ENCODE measurements at places on chromosomes 4 and X.

- no peak for DNase-seq
These were observed 63.5 kb downstream of the ENPP6 start for GRCh38 chr4:184154199-184154598.

DNA sequence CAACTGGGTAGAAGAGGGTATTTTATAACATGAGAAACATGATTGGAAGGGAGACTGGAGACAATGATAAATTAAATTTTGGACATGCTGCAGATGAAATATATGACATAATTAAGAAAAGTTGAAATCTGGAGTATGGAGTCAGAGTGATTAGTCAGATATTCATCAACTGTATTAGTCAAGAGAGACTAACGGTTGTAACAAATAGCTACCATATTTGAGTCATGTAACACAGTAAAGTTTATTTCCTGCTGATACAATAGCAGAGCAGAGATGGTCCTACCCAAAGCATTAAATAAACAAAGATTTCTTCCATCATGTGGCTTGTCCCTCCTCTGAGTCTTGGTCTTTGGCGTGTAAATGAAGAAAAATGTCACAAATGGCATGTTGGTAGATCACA lies 321.3 kb downstream of the GALNTL6 start:
- no peak for DNase-seq

- DNase-seq = no peak
These were observed 16.3 kb downstream of the RNF128 start for GRCh38 chrX:106742805-106743204.

DNA sequence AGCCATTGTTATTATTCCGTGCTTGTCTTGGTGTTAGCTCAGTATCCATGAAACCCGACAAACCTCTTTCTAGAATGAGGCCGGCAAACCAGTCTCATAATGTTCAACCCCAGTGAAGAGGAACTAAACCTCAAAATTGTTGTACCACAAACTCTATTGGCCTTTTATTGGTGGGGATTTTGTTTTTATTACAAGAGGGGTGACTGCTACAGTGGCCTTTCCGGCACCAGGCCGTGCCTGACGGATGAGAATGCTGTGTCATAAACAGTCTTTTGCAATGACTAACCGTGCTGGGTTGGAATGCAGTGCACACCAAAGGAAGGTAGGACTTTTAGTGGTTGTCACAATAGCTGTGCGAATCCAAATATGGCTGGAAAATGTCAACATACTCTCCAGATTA lies 60.8 kb downstream of the SHROOM2 start:
- DNase-seq = no peak

GRCh38 chr4:30537456-30537855 lies 182.7 kb upstream of the PCDH7 start:
- no peak for DNase-seq

GRCh38 chrX:135396109-135396508 lies 25.6 kb upstream of the SMIM10L2A start:
- DNase-seq = no peak

- DNase-seq = no peak
These were observed 183.9 kb downstream of the SNCA start for GRCh38 chr4:89653012-89653411.

GRCh38 chrX:133923548-133923947 lies 61.8 kb downstream of the GPC3 start:
- DNase-seq = no peak

DNA sequence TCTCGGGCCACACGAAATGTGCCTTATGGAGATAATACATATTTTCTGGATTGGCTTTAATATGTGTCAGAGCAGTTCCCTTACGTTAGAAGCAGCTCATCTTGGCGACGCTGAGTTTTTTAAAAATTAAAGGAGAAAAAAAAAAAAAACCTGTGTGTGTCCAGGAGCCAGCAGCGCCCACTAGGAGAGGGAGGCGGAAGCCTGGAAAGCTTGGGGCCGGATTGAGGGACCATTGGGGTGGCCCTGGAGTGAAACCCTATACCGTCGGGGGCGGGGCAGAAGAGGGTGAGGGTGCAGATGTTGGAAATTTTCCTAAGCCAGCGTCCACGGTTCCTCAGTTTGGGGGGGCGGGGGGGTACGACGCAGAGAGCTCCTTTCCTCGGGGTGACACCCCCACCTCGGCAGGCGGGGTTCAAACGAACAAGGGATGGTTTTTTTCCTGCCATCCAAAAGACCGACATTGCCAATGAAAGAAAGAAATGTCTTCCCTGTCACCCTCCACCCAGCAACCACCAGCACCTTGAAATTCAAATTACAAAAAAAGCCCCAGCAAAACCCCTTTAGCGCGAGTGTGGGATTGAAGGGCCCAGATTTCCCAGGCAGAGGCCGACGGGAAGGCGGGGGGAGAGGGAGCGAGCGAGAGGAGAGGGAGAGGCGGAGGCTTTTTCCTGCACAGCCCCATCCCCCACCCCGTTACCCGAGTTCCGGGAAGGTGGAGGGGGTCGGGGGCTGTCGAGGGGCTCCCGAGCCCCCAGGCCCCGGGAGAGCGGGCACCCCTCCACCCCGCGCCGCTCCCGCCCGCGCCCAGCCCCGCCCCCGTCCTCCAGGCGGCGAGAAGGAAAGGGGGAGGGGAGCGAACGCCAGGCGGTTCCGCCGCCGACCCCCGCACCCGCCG lies 859 bp downstream of the SMARCA1 start:
- DNase-seq = no peak

- no peak for DNase-seq
These were observed 3.8 kb downstream of the MAEA start for GRCh38 chr4:1293531-1293941.

DNA sequence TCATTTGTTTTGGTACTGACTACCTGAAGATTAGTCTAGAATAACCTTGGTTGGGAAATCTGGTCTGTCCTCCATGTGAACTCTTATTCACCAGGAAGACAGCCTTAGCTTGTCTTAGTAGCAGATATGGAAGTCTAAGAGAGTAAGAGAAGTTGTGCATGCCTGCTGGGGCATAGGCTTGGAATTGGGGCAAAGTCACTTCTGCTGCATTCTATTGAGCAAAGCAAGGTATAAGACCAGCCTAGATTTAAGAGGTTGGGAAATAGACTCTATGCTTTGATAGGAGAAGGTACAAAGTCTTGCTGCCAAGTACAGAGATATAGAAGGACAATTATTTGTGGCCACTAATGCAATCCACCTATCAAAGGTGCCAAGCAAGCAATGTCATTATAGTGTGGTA lies 464.0 kb upstream of the BOD1L1 start:
- no peak for DNase-seq

GRCh38 chr4:6401797-6402196 lies 70.6 kb downstream of the PPP2R2C start:
- no peak for DNase-seq

DNA sequence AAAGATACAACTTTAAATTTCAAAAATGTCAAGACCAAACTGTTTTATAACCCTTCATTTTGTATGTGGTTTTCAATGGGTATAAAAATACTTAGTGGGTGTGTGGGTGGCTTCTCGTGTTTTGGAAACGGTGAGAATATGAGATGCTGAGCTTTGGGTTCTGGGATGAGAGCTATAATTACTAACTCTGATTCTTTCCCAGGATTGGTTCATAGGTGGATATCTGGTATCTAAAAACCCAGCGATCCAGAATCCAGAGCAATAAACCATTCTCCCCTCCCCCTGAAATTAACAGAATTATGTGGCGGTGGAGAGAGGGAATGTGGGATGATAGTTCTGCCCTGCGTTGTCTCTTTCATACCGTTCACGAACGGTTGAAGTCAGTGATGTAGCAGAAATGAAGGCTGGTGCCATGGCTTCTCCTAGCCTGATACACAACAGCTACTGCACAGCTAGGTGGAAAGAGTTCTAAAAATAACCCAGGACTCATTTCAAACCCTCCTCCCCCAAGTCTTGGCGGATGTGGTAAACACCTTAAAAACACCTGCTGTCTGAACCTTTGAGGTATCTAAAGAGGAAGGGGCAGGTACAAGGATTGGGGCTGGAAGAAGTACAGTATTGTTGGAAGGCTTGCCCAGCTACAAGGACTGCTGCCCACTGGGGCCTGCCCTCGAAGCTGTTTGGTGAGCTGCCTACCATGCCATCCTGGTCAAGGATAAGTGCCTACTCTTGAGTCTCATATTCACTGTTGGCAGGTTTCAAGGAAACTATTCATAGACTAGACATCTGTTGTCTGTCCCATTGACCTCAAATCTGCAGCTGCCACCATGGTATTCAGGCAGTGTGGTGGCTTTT lies 44.5 kb downstream of the SEPTIN11 start:
- peak; percentile 60 for DNase-seq

DNA sequence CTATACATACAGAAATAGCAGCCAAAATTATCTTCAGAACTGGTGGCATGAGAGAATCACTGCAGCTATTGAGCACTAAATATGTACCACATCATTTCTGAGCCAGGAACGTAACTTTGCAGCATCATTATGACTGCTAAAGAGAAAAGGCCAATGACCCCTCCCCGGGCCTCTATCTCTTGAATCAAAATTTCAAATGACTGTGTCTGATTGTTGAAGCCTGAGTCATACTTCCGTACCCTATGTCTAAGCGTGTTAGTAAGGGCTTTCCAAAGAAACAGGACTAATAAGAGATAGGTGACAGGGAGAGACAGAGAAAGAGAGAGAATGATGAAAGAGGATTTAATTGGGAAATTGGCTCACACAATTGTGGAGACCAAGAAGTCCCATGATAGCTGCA lies 445.5 kb upstream of the SPANXN1 start:
- no peak for DNase-seq

GRCh38 chr4:105462576-105462975 lies 11.3 kb downstream of the PPA2 start:
- no peak for DNase-seq

GRCh38 chr4:127469542-127469941 lies 163.2 kb upstream of the INTU start:
- DNase-seq = no peak

DNA sequence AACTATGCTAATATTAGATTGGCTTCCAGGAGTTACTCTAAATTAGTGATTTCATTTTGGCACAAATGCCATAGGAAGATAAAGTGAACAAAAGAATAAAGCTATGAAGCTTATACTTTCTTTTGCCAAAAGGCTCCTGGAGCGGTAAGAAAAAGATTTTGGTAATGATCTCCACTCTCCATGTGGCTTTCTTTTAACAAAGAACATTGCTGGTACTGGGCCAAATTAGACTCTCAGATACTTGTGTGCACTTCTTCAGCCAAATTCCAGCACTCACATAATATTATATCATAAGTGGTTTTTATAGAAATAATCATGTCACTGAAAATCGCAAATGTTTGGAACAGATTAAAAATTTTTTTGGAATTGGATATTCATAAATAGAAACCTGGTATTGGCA lies 142.4 kb upstream of the FGF13 start:
- no peak for DNase-seq

GRCh38 chrX:40237731-40238178 lies 140.0 kb upstream of the BCOR start:
- DNase-seq = no peak

- no peak for DNase-seq
These were observed 327.5 kb upstream of the FRG1 start for GRCh38 chr4:189613207-189613606.

- DNase-seq = peak; percentile 1
These were observed at the start of gene GABRE for GRCh38 chrX:151974336-151975227. GABRE (minus strand) TSS chrX:151974676; CDS start chrX:151974625, 51 bp downstream.

DNA sequence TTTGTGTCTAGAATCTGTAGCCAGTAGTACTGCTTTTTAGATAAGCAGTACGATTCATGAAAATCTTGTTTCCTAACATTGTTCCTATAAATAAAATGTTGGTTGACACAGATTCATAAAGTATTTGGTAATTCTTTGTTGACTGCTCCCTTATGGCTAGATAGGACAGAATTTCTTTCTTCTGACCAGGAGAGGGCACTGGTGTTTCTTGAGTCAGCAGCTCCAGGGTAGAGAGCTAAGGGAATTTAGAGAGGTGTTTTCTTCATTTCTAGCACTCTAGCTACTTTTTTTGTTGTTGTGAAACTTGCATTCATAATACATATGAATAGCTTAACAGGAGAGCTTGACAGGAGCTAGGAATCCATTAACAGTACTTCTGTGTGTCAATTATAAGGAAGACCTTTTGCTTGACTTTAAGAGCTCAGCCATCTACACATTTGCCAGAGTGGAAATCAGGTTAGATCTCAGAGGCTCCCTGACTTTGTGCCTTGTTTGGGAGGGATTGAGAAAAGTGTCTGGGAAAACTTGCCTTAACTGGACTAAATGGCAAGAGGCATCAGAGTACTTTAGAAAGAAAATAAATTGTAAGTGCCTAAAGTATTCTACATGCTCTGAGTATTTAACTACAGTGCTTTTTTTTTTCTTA lies 756.1 kb downstream of the SH3BGRL start:
- DNase-seq = no peak

- no peak for DNase-seq
These were observed 86.2 kb upstream of the RPS6KA3 start for GRCh38 chrX:20352935-20353336.

DNA sequence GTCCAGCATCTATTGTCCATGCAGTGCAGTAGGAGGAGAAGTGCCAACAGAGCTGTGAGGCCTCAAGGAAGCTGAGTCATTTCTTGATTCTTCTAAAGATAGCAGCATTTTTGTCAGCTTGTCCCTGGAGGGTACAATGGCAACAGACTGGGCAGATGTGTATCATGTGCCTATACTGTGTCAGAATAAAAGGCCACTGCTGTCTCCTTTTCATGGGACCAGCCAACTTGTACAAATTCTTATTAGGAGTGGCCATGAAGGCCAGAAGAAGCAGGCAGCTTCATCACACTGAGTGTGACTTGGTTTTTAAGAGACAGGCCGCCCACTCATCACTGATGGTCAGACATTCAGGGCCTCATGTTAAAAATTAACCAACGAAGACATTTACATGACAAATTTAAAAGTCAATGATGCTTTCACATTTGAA lies 185.0 kb upstream of the FAM241A start:
- no peak for DNase-seq

DNA sequence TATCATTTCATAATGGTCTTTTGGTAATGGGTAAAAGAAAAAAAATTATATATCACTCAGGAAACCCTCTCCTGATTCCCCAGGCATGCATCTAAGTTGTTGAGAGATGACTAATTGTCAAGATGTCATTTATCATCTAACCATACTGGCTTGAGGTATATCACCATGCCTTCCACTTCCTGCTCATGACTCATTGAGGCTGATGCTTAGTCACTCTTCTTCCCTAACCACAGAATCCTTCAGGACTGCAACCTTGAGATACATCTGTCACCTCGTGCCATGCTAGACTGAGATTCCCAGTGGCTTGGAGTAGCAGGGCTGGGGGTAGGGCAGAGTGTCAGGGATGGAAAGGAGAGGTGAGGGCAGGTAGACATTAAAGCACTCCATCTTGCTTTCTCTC lies 782.5 kb upstream of the INTU start:
- DNase-seq = no peak

DNA sequence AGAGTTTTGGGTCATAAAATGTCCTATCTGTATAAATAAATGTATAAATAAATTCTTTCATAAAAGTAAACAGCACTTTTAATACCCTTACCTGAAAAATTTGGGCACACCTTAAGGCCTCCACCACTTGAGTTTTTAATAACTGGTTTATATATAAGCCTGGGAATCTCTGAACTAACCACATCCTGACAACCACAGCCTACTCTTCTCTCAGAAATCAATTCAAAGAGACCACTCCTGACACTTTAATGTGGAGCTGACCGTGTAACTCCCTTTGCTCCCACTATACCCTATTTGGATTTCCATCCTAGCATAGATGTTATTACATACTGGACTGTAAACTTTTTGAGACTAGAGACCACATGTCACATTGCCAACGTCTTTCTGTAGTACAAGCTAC lies 3.5 kb downstream of the FBXL5 start:
- DNase-seq = no peak

Data from activated naive CD8-positive, alpha-beta T cell treated with anti-CD3 and anti-CD28 coated beads for 36 hours (primary cell).